ENCODE measurements at places on chromosomes 12 and 14.

DNA sequence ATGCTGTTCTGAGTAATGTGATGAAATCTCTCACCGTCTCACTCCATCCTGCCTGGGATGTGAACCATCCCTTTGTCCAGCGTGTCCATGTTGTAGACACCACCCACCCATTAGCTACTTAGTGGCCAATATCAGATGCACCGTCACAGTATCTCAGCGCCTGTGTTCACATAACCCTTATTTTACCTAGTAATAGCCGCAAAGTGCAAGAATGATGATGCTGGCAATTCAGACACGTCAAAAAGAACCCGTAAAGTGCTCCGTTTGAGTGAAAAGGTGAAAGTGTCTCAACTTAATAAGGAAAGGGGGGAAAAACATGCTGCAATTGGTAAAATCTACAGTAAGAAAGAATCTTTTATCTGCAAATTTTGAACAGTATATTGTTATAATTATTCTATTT, 3.0 kb downstream of the RNASE10 start:
- no peak for DNase-seq

- DNase-seq = peak; percentile 52
Observed at GRCh38 chr14:64671591-64671990, 32.6 kb upstream of the PLEKHG3 start.

GRCh38 chr12:113161415-113162016, 12.0 kb downstream of the CFAP73 start:
- no peak for DNase-seq

DNA sequence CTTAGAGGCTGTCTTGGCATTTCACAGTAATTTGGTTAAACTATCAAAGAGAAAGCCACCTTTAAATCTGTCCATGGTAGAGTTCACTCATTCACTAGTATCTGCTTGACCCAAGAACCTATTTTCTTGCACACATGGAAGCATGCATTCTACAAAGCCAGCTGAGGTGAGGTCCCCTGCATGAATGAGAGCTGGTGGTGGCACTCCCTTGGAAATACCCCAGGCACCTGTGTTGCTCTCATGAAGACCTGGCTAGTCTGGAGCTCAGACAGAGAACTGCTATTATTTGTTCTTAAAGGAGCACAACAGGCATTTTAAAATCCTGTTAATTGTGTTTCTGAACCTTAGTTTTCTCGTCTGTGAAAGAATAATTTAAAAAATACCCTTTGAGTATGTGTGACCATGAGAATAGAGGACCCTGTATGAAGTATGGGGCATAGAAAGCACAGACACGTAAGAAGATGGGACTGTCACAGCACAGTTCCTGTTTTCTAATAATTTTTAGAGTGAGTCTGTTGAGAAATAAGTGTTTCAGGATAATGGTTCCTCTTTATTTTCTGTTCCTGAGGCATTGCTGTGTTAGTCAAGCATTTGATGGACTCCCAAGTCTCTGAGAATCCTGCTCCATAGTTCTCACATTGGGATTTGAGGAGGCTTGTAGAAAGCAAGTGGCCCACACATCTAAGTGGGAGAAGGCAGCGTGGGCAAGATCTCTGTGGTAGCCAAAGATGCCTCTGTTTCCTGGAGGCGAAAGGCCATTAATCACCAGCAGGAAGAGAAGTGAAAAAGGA, 10.9 kb downstream of the RGS6 start:
- no peak for DNase-seq

DNA sequence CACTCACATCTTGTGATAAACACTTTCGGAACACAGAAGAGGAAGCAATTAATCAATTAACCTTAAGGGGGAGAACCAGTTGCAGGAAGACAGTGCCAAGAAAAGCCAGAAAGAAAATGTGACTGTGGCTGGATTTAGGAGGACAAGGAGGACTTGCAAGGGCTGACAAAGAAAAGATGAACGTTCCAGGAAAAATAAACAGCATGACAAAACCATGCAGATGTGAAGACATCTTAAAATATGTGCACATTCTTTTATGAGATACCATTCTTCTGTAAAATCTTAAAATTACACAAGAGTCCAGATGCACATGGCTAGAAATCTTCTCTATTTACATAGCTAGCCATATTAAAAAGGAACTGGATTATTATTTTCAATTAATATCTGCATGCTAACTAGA, 33.4 kb downstream of the KITLG start:
- DNase-seq = no peak

GRCh38 chr12:119225454-119225853, 46.7 kb downstream of the HSPB8 start:
- DNase-seq = no peak

DNA sequence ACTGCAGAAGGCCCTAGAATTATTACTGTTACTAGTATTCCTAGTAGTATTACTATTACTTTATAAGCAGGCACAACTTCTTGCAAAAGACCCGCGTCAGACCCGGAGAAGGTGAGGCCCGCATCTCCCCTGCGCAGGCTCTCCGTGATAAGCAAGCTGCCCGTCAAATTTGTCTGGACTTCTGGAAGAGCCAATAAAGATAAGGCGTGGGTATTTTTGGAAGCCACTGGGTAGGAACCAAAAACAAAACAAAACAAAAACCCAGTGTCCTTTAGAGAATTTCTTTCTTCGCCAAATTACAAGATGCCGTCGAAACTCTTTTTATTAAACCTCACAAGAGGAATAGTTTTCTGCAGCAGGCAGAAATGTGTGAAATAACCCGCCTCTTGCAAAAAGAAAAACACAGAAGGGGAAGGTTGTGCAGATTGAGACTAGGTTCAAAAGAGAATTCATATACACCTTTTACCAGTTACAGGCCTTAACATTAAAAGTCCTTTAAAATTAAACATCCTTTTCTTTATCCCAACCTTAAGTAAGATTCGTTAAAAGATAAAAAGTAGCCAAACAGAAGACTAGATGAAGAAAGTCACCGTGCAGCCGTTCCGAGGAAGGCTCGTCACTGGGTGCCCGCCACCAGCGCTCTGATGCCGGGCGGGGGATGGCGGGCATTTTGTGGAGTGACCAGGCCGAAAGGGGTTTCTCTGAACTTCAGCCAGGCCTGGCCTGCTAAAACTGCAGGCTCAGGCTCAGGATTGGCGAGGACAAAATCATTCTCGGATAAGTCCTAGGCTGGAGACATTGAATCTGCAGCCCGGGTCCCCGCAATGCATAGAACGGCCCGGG, 1.6 kb downstream of the TBX5 start:
- DNase-seq = no peak

DNA sequence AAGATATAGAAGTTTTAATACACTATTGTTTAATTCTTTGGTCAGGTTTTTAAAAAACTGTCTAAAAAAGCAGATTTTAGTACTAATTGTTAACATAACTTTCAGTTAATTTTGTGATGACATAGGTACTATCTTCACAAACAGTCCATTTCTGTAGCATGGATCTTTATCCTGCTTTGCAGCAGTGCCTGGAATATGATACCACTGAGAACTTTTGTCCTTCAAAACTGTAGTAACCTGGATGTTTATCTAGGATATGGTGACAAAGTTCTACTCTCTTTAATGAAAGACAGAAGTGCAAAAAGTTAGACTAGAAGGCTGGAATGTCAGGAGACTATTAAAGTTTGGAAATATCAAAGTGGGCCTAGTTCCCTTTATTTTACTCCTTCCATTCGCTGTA, 159.9 kb downstream of the SYNE2 start:
- DNase-seq = no peak

- no peak for DNase-seq
Observed at GRCh38 chr12:113480336-113480971, 8.8 kb upstream of the LHX5 start.

DNA sequence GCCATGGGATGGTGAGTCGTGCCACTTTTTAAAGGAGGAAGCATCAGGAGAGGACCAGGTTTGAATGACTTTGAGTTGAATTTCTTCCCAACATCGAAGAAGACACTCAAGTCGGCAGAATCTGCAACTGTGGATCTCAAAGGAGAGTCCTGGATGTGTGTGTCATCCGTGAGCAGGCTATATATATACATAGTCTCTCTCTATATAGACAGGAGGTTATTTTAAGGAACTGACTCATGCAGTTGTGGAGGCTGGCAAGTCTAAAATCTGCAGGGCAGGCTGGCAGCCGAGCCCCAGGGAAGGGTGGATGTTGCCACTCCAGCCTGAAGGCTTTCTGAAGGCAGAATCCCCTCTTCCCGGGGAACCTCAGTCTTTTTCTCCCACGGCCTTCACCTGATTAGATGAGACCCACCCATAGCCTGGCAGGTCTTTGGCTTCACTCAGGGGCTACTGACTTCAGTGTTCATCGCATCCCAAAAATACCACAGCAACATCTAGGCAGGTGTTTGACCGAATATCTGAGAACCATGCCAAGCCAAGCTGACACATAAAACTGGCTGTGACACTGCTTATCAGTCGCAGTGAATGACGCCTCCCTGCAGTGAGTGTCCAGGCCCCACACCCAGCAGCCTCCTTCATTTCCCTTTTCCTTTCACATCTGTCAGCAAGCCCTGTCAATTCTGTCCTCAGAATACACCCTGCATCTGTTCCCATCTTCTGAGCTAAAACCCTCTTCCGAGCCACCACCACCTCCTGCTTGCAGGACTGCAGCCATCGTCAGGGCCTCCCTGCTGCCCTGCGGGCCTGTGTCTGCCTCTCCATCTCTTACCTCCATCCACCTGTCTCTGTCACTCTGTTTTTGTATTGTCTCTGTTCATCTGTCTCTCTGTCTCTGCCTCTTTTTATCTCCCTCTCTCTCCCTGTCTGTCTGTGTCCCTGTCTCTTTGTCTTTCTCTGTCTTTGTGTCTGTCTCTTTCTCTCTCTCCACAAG, 54.0 kb downstream of the ZNF664 start:
- DNase-seq = no peak
